ENCODE measurements at places on chromosomes 4 and X. TPM values are rescaled to one million over a fixed set of nuclear protein-coding genes. Genes with fewer than 3 reads are reported as not detected.

Gene SULT1E1
- polyA plus RNA-seq: 23.6 TPM

Gene OTC
- not detected for polyA plus RNA-seq

Gene TRPC5OS
- 0.29 TPM for polyA plus RNA-seq

Gene RCHY1
- polyA plus RNA-seq: 22.7 TPM

Gene SYTL5
- 0.11 TPM for polyA plus RNA-seq

Gene TDO2
- 0.16 TPM for polyA plus RNA-seq

Gene ETDA
- not detected for polyA plus RNA-seq

Gene SPANXD
- polyA plus RNA-seq: not detected

Gene ARMCX1
- polyA plus RNA-seq: 93.8 TPM

Gene PCDH11X
- 0.04 TPM for polyA plus RNA-seq

Gene ARAP2
- polyA plus RNA-seq: 1.00 TPM

Gene SLC16A2
- 47.2 TPM for polyA plus RNA-seq

Gene SEPTIN6
- 32.1 TPM for polyA plus RNA-seq

Gene POLN
- 3.0 TPM for polyA plus RNA-seq

Gene MAML3
- polyA plus RNA-seq: 3.9 TPM

Gene CLGN
- polyA plus RNA-seq: 2.6 TPM

Gene CXCL11
- polyA plus RNA-seq: not detected

Gene FGFBP1
- not detected for polyA plus RNA-seq

Gene FGF5
- polyA plus RNA-seq: 0.61 TPM

Gene DGKK
- not detected for polyA plus RNA-seq

Gene RIBC1
- polyA plus RNA-seq: 0.32 TPM

Gene TMEM271
- not detected for polyA plus RNA-seq

Gene MGAT4D
- not detected for polyA plus RNA-seq

Gene ADH4
- 0.24 TPM for polyA plus RNA-seq

Gene FUNDC1
- polyA plus RNA-seq: 12.9 TPM

Gene TRIM60
- polyA plus RNA-seq: not detected

Gene TCEAL5
- polyA plus RNA-seq: 3.4 TPM

Gene TMEM184C
- 20.1 TPM for polyA plus RNA-seq

Gene FREM3
- polyA plus RNA-seq: 0.15 TPM

Gene GLRA3
- polyA plus RNA-seq: not detected

Gene ARSJ
- polyA plus RNA-seq: 3.9 TPM

All from forelimb muscle (tissue), 1 donor.